Stimulated activated CD8-positive, alpha-beta memory T cell treated with anti-CD3 and anti-CD28 coated beads, Interleukin-2, amount 100 ng/mL, for 1 hour (primary cell): ENCODE measurements at places on chromosomes 4 and X.

DNA sequence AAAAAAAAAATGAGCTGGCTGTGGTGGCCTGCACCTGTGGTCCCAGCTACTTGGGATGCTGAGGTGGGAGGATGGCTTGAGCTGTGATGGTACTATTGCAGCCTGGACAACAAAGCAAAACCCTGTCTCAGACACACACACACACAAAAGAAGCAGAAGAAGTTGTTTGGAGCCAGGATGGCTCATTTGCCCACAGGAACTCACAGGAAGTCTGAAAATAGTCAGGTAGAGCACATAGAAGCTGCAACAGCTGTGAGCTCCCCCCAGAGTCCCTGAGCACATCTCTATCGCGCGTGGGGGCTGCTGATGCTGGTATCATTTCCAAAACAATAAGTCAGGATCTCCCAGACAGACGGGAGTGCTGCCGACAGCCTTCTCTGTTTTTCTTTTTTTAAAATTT lies 13.4 kb upstream of the DHRSX start:
- DNase-seq = no peak

GRCh38 chrX:103845165-103845653 lies 13.2 kb upstream of the RAB9B start:
- DNase-seq = peak; percentile 4

- no peak for DNase-seq
Observed at GRCh38 chr4:108804648-108805273, 41.9 kb upstream of the ETNPPL start.

- DNase-seq = no peak
Observed at GRCh38 chrX:69024161-69024736, 141.0 kb downstream of the PJA1 start.
